ENCODE measurements at places on chromosomes 1 and 21.

- no peak for DNase-seq
These were observed 97.1 kb downstream of the AK5 start for GRCh38 chr1:77378723-77379535.

DNA sequence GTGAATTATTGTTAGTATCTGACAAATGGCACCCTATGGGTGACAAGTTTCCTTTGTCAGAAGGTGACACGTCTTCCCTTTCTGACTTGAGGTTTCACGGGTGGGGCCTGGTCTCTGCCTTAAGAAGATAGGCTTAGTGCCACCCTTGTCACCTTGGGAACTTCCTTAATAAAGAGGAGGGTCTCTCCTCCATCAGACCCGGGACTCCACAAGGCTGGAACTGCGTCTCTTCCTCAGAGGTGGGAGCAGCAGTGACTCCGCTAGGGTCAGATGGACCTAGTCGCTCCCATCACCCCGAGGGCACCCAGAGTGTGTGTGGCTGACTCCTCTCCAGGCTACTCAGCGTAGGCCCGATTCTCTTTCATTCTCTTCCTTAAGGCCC is 774 bp upstream of the WDTC1 start:
- DNase-seq: no peak

GRCh38 chr1:40383095-40383487 is 9.6 kb downstream of the SMAP2 start:
- DNase-seq: no peak

DNA sequence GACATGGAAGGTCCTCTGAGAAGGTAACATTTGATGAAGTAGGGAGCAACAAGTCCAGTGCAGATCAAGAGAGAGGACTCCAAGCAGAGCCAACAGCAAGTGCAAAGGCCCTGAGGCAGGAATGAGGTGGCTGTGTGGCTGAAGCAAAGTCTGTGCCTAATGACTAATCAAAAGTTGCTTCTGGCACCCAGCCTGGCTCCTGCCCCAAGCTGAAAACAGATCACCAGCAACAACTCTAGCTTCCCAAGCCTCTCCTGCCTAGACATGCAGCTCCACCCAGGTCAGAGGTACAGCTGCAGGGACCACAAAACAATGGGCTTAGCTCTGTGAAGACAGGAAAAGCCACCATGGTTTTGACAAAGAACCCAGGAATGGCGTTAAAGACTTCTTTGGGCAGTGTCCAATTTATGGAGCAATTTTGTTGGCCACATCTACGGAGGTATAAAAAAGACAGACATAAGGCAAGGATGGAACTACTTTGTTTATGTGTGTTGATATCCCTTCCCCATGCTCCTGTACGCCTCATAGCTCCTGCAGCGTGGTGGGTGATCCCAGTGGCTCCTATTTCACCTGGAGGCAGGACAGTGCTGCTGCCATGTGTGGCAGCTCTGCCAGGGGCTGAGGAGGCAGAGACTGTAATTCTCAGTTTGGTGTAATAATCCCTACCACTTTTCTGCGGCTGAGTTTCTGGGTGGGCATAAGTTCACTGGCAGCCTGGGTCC is 26.4 kb upstream of the IGSF3 start:
- DNase-seq: no peak

DNA sequence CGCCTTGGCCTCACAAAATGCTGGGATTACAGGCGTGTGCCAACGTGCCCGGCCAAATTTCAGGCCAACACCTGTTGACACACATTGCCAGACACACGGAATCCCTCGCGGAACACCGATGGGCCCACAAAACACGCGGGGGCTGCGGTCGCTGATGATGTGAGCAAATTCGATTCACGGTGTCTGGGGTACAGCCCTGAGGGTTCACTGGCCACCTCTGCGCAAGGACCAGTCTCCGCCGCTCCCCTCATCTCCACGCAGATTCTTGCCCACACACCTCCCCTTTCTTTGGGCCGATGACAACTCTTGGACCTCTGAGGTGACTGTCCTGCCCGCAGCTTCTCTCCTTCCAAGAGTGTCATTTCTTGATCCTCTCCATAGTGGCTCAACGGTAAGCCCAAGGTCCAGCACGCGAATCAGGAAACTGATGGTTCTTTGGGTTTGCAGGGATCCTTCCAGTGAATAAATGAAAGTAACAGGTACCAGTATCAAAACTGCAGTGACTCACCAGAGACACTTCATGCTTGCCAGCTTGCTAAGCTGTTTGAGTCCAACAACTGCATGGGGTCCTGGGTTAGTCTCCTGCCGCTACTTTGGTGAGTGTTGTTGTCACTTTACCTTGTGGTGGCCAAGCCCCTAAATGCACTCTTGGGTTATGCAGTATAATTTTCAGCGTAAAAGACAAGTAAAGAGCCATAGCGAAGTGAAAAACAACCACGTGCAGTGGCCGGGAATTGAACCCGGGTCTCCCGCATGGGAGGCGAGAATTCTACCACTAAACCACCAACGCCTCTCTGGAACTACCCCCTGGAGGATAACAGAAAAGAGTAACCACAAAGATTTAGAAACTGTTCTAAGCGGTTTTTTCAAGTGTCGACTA is 11.0 kb upstream of the RNU1-3 start:
- DNase-seq: no peak

- DNase-seq: no peak
These were observed 102.9 kb downstream of the PSMG1 start for GRCh38 chr21:39080366-39080765.
